ENCODE measurements at places on chromosomes 1 and 21.

DNA sequence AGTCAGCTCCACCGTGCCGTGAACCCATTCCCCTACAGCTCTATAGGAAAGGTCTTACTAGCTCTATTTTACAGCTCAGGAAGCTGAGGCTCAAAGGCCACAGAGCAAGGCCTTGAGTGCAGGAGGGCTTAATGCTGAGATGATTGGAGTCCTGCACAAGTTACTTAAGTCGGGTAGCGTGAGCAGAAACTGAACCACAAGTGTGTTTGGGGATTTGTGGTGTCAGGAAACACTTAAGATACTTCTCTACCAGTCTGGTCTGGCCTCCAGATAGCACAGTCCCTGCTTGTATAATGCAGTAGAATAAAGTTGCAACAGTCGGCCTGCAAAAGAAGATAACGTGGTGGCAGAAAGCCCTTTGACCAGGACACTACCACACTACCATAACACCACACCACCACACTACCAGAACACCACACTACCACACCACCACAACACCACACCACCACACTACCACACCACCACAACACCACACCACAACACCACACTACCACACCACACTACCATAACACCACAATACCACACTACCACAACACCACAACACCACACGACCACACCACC lies 118.1 kb downstream of the SPSB1 start:
- no peak for DNase-seq

DNA sequence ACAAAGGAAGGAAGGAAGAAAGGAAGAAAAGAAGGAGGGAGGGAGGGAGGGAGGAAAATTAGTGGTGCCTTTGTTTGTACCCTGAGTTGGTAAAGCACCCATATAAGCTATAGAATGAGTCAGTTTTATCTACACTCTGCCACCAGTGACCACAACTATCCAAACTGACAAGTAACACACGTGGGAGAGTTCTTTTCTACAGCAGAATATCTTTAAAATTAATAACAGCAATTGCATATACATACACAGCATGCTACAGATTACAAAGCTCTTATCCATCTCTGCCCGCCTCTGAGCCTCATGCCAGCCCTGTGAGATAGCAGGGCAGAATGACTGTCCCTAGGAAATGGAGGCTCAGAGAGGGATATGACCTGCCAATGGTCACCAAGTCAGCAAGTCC lies 20.3 kb downstream of the CDCP2 start:
- DNase-seq = no peak

- peak; percentile 43 for DNase-seq
Observed at GRCh38 chr1:22043198-22043769, 9.2 kb upstream of the CDC42 start.

GRCh38 chr1:49104575-49104974 lies 327.9 kb upstream of the BEND5 start:
- no peak for DNase-seq

DNA sequence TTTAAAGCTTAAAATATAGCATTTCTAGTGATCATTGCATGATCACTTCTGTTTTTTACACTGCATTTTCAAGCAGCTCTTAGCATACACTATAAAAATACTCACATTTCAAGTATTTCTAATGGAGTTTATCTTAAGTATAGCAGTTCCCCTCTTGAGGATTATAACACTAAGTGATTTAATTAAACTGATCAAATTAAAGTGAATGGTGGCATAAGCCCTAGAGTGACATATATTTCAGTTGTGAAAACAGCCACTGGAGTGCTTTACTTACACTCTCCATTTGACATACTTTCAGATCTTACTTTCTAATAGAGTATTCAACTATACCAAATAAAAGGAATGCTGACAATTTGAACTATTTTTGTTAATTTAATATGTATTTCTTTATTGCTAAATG lies 623.3 kb upstream of the TMPRSS15 start:
- no peak for DNase-seq

GRCh38 chr1:4303303-4303702 lies 351.1 kb upstream of the AJAP1 start:
- DNase-seq = no peak

GRCh38 chr1:245000872-245001188 lies 136.5 kb upstream of the HNRNPU start:
- no peak for DNase-seq

DNA sequence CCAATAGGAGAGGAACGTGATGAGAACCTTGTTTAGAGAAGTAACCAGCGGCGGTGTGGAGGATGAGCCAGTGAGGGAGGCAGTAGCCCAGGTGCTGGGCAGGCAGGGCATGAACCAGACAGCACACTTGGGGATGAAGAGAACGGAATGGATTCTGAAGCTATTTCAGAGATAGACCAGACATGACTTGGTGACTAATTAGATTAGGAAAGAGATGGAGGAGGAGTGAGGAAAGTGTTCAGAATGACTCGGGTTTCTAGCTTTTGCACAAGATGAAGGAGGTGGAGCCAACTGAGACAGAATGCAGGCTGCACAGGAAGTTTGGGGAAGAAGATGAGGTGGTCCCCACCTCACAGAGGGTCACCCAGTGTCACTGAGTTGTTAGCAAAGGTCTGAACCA lies 5.1 kb downstream of the PEF1 start:
- DNase-seq = no peak

DNA sequence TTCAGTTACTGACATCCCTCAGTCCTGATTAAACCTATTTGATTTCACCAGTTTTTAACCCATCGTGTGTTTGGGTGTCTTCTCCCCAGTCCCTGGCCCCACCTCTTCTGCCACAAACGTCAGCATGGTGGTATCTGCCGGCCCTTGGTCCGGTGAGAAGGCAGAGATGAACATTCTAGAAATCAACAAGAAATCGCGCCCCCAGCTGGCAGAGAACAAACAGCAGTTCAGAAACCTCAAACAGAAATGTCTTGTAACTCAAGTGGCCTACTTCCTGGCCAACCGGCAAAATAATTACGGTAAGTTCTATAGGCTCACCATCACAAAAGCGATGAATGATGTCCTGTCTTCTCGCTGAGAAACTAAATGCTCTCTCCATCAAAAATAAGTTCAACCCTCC lies 28.7 kb downstream of the NBPF3 start:
- DNase-seq = no peak

GRCh38 chr1:32182060-32182459 lies 2.6 kb downstream of the TXLNA start:
- DNase-seq = no peak

DNA sequence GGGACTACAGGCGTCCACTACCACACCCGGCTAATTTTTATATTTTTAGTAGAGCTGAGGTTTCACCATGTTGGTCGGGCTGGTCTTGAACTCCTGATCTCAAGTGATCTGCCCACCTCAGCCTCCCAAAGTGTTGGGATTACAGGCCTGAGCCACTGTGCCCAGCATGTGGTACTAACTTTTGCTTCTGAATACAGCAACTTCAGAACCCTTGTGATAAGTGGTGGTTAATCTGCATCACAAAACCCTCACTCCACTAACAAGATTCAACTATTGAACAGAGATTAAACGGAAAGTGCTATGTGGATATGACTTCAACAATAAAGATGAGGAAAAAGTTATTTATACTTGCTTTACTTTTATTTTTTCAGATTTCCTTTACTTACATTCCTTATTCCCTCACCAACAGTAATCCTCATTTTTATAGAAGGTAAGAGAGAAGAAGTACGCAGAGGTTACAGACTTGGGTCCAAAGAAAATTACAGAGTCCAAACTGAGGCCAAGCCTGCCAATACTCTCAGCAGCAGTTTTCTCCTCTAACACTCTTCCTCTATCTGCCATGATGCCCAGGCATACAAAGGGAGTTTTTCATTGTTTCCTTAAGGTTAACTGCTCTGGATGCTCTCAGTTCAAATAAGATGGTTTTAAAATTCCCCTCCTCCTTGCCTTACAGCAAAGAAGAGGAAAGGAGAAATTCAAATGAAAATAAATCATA lies 44.3 kb downstream of the SLC16A1 start:
- no peak for DNase-seq

- no peak for DNase-seq
Observed at GRCh38 chr1:235648954-235649367, 623 bp downstream of the GNG4 start.

GRCh38 chr1:65606426-65606825 lies 186.0 kb downstream of the LEPR start:
- no peak for DNase-seq

Data from suprapubic skin (tissue), 4 donors.